Psoas muscle (tissue), 8 donors: ENCODE measurements at places on chromosomes 11 and 22. TPM values are rescaled to one million over a fixed set of nuclear protein-coding genes. Genes with fewer than 3 reads are reported as not detected.

- no peak for DNase-seq
Measured at GRCh38 chr11:17906436-17906835, 106.4 kb downstream of the SERGEF start.

Gene CBL
- 7.3 TPM for total RNA-seq

Gene MEI1
- 0.47 TPM for total RNA-seq

GRCh38 chr11:132564091-132564885 lies 968.0 kb downstream of the OPCML start:
- no peak for DNase-seq

GRCh38 chr11:69463181-69463994 lies 18.1 kb upstream of the LINC01488 start:
- peak; percentile 72 for DNase-seq

- no peak for DNase-seq
Measured at GRCh38 chr11:109507836-109508561, 86.0 kb downstream of the C11orf87 start.

Gene SYTL2
- total RNA-seq: 4.7 TPM

- DNase-seq: no peak
Measured at GRCh38 chr11:8228231-8228630, 35.4 kb downstream of the LMO1 start.

Gene SNX32
- total RNA-seq: not detected

Gene UPK2
- not detected for total RNA-seq

DNA sequence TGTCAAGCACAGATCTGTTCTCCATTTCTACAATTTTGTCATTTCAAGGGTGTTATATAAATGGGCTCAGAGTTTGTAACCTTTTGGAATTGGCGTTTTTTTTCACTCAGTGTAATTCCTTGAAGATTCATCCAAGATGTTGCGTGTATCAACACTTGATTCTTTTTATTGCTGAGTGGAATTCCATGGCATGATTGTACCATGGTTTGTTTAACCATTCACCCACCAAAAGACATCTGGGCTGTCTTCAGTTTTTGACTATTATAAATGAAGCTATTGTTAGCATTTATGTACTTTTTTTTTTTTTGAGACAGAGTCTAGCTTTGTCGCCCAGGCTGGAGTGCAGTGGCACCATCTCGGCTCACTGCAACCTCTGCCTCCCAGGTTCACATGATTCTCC lies 2.9 kb downstream of the OOSP1 start:
- no peak for DNase-seq
